ENCODE measurements at places on chromosomes 5 and 9.
A peak's percentile ranks its signal among the peaks of the same experiment; 100 is the strongest.

GRCh38 chr5:541539-542318 lies 17.5 kb upstream of the SLC9A3 start:
- DNase-seq: no peak

DNA sequence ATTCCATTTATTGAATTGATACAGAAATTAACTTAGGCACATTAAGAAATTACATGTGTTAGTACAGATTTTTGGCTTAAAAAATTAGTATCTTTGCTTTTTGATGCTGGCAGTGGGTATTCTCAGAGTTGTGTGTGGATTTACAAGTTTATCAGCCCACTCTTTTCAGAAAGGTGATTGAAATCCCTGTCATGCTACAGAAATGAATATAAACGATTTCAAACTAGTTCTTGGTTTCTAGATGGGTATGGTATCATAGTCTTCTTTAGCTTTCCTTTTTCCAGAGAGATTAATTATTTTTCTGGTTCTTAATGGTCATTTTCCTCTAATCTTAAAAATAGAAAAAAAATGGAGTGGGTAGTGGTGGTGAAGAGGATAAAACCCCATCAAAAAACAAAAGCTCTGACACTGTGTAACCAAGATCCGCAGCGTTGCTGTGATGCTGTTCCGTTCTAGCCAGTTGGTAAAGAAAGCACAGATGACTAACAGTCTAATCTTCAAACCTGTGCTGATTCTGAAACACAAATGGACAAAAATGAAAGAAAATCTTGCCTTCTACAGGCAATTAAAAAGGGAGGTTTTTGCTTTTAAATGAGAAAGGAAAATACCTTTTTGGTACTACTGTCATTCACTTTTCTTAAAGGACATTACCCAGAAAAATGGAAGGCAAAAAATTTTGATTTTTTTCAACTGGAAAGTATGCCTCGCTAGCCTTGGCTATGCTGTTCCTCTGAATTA lies 5.2 kb downstream of the LRRTM2 start:
- DNase-seq: no peak

GRCh38 chr5:107518190-107518589 lies 152.5 kb downstream of the EFNA5 start:
- no peak for DNase-seq

- DNase-seq: no peak
These were observed 1471.2 kb upstream of the NUDT12 start for GRCh38 chr5:105033637-105034400.

- DNase-seq: no peak
These were observed 255.2 kb upstream of the IRX1 start for GRCh38 chr5:3340471-3340870.

DNA sequence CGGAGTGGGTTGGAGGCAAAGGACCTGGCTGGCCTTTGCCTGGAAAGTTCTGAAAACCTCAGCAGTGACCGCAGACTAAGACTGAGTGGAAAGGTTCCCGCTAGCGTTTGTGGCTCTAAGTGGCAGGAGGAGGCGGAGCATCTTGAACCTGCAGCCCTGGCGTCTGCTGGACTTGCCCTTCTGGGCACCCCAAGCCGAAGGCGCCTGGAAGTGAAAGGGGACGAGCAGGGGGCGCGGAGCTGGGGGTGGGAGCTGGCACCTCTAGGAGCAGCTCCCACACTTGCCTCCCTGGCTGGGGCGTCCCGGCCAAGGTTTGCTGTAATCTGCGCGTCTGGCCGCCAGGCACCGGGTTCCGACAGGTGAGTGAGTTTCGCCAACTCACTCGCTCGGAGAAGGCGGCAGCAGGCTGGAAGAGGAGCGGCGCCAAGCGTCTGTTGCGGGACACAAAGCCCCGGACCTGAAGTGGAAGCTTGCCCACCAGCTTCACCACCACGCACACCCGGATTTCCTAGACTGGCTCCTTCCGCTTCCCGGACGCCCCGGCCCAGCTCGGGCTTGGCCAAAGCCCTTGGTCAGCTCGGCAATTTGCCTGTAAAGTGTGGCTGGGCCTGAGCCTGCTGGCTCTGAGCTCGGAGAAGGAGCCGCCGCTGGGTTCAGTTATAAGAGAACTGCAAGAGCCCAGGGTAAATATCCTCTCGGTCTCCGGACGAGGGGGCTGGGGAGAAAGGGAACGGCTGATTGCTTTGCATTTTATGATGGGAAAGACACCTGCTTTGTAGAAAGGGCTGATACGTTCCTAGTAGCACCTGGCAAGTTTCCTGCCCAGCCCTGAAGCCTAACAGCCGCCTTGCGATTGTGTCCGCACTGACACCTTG lies at the start of gene GNA14:
TSS of gene GNA14 (minus strand) at position 89 of the 875 bp plus-strand sequence. CDS start 529 bp downstream, outside the sequence.
- no peak for DNase-seq

DNA sequence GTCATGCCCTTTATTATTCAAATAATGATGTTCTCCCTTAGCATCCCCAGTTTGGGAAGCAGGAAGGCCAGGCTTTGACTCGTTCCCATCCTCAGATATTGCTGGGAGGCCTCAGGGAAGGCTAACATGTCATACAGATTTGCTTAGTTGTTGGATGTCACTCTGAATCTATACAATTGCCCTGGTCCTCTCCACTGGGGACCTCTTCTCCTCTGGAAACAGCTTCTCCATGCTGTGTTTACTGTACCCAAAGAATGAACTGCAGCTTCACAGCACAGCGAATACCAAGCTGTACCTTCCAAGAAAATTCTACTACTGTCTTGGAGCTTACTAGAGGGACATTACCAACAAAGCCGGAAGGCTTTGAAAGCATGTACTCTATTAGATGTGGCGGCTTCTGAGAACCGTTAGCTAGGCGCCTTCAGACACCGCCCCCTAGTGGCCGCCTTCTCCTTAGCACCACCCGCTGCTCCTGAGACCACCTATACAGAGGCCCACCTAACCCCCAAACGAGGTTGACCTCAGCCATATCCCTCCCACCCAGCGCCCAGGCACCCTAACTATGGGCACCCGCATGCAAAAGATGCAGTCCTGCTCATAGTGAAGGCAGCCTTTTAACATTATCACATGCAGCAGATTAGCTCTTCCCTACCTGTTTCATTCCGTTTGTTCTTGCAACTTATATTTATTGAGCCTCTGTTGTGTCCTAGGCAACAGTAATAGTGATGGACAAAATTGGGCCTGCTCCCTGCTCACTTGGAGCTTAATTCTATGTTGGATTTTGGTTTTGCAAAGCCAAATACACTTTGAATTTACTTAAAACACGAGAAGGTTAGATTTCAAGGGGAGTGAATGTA lies 34.9 kb upstream of the FOXI1 start:
- DNase-seq: no peak

DNA sequence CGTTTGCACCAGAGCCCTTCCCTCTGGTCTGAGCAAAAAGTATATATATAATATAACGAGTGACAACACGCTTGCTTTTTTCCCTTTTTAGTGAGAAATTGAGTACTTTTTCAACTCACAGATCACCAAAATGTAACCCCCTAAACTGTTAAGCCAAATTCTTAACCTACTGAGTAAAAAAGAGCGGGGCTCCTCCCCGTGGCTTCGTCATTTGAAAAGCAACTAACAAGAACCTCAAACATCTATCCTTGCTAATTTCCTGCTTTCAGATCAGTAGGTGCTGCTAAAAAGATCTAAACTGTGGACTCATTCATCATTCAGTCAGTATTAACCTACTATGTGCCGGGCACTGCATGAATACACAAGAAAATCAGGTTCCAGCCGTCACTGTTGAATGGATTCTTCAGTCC lies 1.0 kb upstream of the PTBP3 start:
- peak; percentile 5 for DNase-seq

DNA sequence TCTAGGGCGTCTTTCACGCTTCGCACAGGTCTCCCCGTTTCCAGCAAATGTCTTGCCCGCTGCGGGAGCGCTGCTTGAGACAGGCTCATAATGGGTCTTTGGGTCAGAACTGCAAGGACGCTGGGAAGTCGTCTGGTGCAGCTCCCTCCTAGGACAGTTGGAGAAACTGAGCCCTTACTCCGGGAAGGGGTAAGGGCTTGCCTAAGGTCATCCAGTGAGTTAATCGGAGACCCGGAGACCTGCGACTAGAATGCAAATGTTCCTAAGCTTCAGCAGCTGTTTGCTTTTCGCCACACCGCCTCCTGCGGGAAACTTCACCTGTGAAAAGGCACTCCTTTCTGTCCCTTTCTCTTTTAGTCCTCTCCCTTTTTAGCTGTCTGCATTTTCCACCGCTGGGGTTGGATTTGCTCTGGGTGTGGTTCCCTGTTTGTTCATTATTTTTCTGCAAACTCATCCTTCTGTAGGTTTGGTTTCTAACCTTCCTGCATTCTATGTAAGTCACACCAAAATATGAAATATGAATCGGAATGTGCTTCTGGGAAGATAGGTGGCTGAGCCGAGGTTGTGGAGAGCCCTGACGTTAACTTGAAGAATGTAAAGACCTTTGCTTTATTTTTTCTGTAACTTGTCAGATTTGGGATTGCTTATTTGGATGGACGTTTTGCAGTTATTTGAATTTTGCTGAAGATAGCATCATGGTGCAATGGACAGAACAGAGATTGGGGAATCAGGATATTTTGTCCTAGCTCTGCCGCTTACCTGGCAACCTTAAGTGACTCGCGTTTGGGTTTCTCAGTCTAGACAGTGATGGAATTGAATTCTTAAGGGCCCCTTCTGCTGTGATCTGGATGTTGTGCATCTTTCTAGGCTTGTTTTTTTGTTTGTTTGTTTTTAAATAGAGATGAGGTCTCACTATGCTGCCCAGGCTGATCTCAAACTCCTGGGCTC lies 909 bp downstream of the SLC36A1 start:
- DNase-seq: no peak

DNA sequence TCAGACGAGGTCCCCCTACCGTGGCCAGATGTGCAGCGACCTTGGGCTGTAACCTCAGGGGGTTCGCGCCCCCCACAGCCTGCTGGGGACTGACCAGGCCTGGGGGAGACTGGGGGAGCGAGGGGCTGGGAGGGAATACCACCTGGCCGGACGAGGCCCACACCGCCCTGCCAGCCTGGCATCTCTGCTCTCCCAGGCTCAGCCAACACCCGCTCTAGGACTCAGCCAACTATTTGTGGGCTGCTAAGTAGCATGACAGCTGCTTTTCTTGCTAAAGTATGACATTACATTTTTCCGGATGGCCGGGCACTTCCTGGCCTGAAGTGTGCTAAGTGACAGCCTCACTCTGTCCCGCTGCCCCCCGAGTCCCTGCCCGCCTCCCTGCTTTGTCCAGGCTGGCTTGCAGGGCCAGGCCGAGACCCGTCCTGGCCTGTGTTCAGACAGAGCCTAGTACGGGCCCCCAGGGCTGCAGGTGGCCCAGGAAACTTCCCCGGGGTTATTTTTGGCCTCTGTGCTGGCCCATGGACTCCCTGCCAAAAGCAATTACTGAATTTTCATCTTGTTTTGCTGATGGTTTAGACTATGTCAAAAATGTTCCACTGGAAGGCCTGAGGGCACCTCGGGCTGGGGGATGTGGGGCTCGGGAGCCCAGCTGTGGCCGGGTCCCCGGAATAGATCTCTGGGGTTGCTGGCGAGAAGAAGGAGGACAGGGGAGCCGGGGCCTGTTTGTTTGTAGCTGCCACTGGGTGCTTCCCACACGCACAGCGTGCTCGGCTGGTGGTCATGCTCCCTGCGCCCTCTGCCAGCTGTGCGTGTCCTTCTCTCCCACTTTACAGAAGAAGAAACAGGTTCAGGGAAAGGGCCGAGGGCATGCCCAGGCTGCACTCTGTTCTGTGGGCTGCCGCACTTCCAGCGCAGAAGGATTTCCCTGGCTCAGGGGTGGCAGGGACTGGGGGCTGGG lies 13.4 kb upstream of the SLC2A6 start:
- no peak for DNase-seq

DNA sequence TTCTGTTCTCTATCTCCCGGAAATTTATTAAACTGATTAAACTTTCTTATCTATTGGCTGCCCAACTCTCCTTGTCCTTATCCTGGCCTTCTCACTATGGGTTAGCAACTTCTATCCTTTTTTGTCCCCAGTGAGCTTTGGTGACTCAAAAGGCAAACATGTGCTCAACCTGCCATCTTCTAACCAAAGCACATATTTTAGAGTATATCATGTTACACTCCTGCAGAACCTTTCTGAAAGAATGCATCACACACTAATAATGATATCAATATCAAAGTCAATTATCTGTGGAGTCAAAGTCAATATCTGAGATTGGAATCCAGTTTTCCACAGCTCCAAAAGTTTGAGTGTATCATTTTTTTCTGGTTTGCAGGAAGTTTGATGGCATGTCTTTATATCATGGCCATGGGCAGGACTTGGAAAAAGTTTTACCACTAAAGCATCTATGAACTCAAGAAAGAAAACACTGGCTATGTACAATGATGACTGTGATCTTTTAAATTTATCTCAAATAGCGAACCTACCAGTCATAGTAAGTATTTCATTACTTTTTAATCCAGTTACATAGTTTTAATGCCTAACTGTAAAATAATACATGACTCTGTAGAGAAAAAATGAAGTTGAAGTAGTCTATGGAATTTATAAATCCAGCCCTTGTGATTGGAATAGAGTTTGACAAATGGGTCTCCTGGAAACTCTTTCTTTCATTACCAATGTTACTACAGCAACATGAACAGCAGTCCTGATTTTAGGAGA lies 166.8 kb downstream of the DROSHA start:
- DNase-seq: no peak

DNA sequence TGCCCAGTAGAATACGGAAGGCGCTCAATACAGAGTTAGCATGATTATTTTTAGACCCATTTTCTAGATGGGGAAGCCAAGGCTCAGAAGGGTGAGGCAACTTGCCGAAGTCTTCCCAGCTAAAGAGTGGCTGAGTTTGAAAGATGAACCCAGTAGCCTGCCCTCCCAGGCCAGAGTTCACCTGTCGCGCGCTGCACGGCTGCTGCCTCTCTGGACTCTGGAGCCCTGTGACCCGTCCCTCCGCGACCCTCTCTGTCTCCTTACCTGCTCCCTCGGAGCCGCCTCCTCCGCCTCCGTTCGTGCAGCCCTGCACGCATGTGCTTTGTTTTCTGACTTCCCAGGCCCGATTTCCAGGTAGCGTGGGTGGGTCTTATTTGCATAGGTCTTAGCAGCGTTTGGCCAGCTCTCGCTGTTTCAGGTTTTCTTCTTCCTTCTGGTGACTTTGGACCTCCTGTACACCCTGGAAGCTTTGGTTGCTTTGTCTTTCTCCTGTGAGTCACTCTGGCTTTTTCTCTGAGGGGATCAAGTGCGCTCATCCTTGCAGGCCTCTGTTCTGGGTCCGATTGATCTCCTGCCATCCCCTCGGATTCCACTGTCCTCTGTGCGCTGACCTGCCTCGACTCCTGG lies at the start of gene RNF183:
TSS of gene RNF183 (minus strand) at position 585 of the 627 bp plus-strand sequence. CDS start 5,192 bp downstream, outside the sequence.
- no peak for DNase-seq

DNA sequence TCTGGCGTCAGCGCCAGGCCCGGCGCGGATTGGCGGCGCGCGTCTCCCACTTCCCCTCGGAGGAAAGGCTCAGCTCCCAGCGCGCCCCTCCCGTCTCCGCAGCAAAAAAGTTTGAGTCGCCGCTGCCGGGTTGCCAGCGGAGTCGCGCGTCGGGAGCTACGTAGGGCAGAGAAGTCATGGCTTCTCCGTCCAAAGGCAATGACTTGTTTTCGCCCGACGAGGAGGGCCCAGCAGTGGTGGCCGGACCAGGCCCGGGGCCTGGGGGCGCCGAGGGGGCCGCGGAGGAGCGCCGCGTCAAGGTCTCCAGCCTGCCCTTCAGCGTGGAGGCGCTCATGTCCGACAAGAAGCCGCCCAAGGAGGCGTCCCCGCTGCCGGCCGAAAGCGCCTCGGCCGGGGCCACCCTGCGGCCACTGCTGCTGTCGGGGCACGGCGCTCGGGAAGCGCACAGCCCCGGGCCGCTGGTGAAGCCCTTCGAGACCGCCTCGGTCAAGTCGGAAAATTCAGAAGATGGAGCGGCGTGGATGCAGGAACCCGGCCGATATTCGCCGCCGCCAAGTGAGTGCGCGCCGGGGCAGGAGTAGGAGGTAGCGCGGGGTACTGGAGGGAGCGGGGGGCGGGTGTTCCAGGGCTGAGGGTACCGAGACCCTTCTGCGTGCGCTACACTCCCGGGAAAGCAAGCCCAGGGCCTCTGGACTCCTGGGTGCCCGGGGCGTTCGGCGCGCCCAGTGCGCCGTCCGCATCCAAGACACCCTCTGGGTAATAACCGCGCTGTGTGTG lies at the start of gene MSX2:
TSS of gene MSX2 (plus strand) at position 99 of the 777 bp plus-strand sequence. CDS start at position 177, 78 bp downstream.
- DNase-seq: no peak
